ENCODE measurements at places on chromosomes 3 and 15.
A peak's percentile ranks its signal among the peaks of the same experiment; 100 is the strongest.

DNA sequence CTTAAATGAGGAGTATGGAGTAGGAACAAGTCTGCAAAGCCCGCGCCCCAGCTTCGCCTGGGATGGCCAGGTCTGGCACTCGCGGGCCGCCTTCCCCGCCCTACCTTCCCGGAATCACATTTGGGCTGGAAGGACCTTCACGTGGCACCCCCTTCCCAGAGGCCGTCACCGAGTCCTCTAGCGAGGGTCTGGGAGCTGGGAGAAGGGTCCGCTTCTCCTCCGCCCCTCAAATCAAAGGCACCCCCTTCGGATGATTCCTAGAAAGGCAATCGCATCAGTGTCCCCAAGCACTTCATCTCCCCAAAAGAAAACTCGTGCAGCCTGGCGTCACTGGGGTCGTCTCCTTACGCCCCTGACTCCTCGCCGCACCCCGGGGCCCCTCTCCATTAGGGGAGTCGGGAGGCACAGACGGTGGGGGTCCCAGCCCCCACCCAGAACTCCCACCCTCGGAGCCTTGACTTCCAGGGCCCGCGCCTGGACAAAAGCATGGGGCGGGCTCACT is 380 bp downstream of the MYLK start:
- no peak for DNase-seq

- no peak for DNase-seq
Observed at GRCh38 chr3:122111974-122112373, 56.8 kb downstream of the CD86 start.

- DNase-seq: peak; percentile 13
Observed at GRCh38 chr3:31077021-31077601, 182.7 kb upstream of the GADL1 start.

GRCh38 chr3:180684807-180685206 is 5.5 kb upstream of the CCDC39 start:
- DNase-seq: no peak

DNA sequence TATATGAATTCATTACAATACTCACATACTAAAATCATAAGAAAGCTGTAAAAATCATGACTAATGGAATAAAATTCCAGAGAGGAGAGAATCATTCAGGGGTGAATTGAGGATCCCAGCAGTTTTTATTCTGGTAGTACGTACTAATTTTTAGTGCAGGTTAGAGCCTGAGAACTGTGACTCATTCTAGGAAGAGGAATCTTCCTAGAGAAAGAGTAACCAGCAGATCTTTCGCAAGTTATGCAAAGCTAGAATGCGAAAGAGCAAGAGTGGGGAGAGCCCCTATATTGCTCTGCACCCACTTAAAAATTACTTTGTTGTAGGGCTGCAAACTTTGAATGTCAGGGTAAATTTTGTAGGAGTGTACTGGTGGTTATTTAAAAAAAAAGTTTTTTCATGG is 303.6 kb upstream of the ARPP21 start:
- no peak for DNase-seq

GRCh38 chr3:120438665-120439370 is 12.0 kb downstream of the FSTL1 start:
- no peak for DNase-seq
